ENCODE measurements at places on chromosomes 3 and 15.

- no peak for DNase-seq
Measured at GRCh38 chr15:80475572-80475971, 71.4 kb downstream of the ARNT2 start.

DNA sequence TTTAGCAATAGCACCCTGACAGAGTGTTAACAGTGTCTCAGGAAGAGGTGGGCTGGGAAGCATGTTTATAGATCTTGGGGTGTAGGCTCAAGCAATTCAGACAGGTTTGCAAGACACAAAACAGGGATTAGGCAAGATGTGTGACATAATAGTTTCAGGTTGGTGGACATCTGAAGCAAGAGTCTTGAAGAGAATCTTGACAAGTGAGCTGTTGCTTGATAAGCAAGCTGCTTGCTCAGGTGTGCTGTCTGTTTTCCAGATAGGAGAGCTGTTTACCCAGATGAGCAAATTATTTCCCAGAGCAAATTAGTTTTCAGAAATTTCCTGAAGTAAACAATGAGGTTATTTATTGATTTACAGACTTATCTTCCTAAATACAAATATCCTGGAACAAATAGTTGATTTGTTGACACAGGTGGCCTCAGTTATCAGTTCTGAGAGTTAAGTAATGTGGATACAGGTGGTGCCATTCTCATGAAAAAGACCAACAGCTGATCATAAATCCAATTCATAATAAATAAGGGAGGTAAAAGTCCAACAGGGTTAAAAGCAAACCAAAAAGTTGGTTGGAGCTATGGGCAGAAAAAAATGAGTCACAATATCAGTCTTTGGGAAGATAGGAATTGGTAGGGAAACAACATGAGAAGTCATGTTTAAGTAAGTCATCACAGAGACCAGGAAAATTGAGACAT lies 437.3 kb downstream of the TBL1XR1 start:
- no peak for DNase-seq

- DNase-seq, result no peak
Measured at GRCh38 chr3:184379358-184380184, at the start of gene CHRD. Gene CHRD (plus strand): TSS chr3:184380054. CDS start chr3:184380319, 265 bp downstream.

DNA sequence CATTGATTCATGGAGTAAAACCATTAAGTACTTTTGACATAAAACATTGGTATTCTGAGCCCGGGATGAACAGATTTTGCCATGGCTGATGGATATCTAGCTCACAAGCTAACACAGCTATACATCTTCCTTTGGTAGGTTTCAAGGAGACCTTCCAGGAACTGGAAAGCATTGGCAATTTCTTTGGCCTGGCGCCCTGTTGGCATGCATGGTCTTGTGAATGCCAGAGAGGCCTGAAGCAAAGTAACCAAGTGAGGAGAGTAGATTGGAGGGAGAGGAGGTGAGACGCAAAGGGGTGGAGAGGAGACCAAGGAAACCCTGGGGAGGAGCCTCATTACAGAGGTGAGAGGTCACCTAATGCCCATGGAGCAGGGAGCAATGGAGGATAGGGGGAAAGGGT lies 67.2 kb downstream of the SQOR start:
- DNase-seq, result no peak

- DNase-seq, result no peak
Measured at GRCh38 chr3:43260412-43260811, 25.9 kb upstream of the SNRK start.

DNA sequence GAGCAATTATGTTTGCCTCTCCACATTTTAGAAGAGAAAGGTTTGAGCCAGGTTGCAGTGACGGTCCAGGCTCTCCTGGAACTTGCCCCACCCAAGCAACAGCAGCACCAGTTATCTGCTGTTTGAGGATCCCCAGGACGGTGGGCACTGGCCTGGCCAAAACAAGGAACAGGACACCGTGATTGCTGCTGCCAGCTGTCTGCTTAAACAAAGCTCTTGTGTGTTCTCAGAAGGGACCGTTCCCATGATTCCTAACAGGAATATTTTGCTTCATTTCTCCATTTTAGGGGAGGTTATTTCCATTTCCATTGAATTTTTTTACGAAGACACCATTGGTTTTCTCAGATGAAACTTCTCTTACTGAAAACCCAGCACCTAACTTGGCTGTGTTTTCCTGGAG lies 66.4 kb upstream of the RPL35A start:
- no peak for DNase-seq

- no peak for DNase-seq
Measured at GRCh38 chr3:111944372-111944771, 34.5 kb upstream of the ABHD10 start.
